H9 (cell line): ENCODE measurements at places on chromosomes 1 and 21.

- no peak for DNase-seq
These were observed 19.3 kb upstream of the RCC2 start for GRCh38 chr1:17458794-17459193.

DNA sequence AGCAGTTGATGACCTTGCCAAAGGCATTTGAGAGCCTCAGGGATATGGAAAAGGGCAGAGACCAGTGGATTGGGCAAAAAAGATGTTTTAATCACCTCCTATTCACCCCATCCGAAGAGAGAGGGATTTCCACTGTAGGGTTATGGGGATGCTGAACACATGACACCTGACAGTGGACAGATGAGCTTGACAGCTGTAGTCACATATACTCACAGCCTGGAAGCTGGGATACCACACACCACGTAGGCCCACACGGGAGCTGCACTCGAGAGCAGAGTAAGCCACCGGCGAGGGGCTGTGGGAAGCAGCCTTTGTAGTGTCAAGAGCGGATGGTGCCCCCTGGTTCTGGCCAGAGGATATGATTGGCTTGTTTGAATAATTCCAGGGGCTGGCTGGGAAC lies 20.0 kb downstream of the ZBTB40 start:
- DNase-seq: no peak

DNA sequence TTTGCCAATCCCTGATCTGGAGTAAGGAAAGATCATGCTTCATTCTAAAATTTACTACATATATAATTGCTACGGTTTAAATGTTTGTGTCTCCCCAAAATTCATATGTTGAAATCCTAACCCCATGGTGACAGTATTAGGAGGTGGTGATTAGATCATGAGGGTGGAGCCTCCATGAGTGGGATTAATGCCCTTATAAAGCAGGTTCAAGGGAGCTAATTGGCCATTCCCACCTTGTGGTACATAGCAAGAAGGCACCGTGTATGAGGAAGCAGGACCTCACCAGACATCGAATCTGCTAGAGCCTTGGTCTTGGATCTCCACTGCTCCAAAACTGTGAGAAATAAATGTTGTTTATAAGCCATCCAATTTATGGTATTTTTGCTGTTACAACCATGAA lies 55.5 kb downstream of the GADD45A start:
- DNase-seq: no peak

DNA sequence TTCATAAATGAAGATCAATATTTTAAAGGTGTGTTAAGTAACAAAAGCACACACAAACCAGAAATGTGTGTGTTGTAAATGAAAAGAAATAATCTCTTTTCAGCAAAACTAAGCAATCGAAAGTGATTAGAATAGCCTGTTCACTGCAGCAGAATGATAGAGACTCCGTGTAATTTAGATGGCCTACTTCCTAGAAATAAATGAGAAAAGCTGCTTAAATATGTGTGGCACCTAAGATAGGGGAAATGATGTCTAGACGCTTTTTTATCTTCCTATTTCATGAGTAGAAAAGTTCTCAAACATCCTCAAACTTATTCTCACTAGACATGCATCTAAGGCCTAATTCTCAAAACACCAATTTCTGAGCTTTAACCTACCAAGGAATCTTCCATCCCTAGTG lies 124.7 kb upstream of the BRINP3 start:
- no peak for DNase-seq

GRCh38 chr1:26307363-26307781 lies 936 bp upstream of the UBXN11 start:
- no peak for DNase-seq

DNA sequence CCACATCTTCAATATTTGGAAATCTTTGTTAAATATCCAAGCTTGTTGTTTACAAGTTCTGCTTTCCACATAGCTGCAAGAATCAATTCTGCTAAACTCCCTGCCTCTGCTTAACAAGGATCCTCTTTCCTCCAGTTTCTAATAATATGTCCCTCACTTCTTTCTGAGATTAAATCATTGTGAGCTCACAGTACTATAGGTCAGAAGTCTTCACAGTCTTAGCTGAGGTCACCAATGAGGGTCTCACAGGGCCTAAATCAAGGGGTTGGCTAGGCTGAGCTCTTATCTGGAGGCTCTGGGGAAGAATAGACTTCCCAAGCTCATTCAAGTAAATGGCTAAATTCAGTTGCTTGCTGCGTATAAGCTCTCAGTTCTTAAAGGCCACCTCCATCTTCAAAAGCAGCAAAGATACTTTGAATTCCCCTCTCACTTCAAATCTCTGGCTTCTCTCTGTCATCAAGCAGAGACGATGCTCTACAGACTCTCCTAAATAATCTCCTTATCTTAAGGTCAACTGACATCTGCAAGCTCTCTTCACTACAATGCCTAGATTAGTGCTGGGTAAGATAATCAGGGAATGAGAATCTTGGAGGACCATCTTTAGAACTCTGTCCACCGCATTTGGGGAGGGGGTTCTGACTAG lies 175.3 kb downstream of the PLPPR4 start:
- DNase-seq: no peak

DNA sequence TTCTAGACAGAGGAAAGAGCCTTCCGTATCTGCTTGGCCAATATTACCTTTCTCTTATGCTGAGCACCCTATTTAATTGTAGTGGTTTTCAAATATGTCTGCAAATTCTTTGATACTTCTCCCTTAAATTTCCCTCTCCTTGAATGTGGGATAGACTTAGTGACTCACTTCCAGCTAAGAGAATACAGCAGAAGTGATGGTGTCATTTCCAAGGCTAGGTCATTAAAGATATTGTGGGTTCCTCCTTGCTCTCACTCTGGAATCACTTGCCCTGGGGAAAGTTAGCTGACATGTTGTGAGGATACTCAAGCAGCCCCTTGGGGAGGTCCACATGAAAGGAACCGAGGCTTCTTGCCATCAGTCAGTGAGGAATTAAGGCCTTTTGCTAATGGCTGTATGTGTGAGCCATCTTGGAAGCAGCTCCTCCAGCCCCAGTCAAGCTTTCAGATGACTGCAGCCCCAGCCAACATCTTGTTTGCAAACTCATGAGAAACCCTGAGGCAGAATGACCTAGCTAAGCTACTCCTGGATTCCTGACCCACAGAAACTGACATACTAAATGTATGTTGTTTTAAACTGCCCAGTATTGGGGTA lies 8.1 kb upstream of the CITED4 start:
- no peak for DNase-seq

DNA sequence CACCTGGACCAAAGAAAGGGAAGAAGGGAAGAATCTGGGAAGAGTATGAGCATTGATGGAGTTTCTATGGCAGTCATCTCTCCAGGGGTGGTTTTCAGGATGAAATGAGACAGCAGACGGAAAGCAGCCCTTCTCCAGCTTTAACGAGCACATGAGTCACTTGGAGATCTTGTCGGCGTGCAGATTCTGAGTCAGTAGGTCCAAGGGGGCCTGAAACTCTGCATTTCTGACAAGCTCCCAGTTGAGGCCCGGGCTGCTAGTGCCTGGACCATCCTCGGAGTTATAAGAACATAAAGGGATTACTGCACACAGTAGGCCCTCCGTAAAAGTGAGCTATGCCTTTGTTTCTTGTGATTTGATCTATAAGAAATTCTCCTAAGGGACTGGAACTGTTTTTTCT lies 17.6 kb downstream of the HSPG2 start:
- no peak for DNase-seq

GRCh38 chr1:214698559-214698958 lies 95.6 kb downstream of the CENPF start:
- no peak for DNase-seq

- no peak for DNase-seq
These were observed 28.0 kb downstream of the TAF5L start for GRCh38 chr1:229597877-229598276.

DNA sequence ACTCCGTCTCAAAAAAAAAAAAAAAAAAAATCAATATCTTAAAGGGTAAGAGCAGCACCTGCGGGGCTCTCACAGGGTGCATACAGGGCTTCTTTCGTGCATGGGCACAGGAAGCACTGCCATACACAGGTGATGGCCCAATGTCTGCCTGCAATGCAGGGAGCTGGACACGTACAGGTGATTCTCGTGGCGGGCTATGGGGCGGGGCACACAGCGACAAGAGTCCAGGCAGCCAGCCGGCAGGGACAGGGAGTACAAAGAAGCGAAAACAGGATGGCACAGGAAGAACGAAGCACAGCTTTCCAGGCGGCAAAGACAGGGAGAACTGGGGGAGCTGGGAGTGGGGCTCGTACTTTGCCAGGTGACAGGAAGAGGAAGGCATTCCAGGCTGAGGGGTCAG lies 1.6 kb downstream of the KIF17 start:
- no peak for DNase-seq

DNA sequence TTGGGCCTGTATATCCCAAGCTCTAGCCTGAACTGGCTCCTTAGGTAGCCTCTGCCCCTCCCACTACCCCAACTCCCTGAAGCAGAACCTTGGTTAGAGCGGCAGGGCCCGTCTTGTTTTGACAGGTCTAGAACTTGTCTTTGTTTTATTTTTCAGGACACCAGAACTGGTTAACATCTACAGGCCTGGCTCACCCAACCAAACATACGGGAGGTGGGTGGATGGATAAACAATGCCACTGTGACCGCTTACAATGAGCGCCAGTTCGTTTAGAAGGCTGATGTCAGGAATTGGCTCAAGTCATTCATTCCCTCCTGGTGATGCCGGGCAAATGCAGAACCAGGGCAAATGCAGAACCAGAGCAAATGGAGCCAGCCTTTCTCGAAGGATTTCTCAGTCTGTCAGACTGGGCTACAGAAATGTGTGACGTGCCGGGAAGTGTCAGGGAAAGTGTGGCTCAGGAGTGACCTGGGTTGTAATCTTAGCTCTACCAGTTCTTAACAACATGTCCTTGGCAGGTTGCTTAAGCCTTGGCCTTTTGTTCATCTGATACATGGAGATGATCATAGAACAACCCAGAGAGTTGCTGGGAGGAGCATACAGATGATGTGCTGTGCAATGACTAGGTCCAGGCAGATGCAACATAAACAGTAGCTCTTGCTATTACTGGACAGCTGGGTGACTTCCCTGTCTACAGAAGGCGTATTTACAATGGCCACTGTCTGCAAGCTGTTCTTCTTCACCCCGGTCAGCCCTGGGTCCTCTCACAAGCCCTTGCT lies 30.5 kb upstream of the BTG2 start:
- DNase-seq: no peak

- DNase-seq: no peak
These were observed 473.3 kb downstream of the MRPL39 start for GRCh38 chr21:25133939-25134338.
